Right renal pelvis (tissue), 4 donors: ENCODE measurements at places on chromosomes 2 and 18. TPM values are rescaled to one million over a fixed set of nuclear protein-coding genes. Genes with fewer than 3 reads are reported as not detected.

- DNase-seq, result no peak
These were observed 10.8 kb upstream of the NCOA1 start for GRCh38 chr2:24480245-24480644.

CCDC148 gene
- 7.4 TPM for polyA plus RNA-seq

BOLL gene
- polyA plus RNA-seq, result 0.01 TPM

- DNase-seq, result no peak
These were observed 205.8 kb downstream of the LDLRAD4 start for GRCh38 chr18:13424363-13424762.

GRCh38 chr2:45047301-45047700 is 38.0 kb upstream of the SIX2 start:
- no peak for DNase-seq

DNA sequence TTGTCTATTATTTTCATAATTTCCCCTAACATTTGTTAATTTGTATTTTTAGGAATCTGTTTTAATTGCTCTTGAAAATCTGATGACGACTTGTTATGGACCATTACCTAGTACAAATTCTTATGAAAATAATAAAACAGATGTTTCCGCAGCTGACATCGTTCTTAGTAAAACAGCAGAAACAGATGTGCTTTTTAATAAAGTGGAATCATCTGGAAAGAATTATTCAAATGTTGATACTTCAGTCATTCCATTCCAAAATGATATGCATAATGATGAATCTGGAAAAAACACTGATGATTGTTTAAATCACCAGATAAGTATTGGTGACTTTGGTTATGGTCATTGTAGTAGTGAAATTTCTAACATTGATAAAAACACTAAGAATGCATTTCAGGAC is 69.9 kb downstream of the PMS1 start:
- DNase-seq, result no peak

- no peak for DNase-seq
These were observed 3.0 kb downstream of the NPC1 start for GRCh38 chr18:23583071-23583865.

GRCh38 chr18:43869451-43870008 is 592.2 kb upstream of the SYT4 start:
- DNase-seq, result no peak

PPP3R1 gene
- polyA plus RNA-seq, result 66.5 TPM

GRCh38 chr2:70767699-70768589 is at the start of gene ADD2:
ADD2 (minus strand) TSS chr2:70768200; CDS start chr2:70706408, 61,792 bp downstream.
- no peak for DNase-seq

- no peak for DNase-seq
These were observed 116.5 kb upstream of the REG3G start for GRCh38 chr2:78908973-78909372.

DNA sequence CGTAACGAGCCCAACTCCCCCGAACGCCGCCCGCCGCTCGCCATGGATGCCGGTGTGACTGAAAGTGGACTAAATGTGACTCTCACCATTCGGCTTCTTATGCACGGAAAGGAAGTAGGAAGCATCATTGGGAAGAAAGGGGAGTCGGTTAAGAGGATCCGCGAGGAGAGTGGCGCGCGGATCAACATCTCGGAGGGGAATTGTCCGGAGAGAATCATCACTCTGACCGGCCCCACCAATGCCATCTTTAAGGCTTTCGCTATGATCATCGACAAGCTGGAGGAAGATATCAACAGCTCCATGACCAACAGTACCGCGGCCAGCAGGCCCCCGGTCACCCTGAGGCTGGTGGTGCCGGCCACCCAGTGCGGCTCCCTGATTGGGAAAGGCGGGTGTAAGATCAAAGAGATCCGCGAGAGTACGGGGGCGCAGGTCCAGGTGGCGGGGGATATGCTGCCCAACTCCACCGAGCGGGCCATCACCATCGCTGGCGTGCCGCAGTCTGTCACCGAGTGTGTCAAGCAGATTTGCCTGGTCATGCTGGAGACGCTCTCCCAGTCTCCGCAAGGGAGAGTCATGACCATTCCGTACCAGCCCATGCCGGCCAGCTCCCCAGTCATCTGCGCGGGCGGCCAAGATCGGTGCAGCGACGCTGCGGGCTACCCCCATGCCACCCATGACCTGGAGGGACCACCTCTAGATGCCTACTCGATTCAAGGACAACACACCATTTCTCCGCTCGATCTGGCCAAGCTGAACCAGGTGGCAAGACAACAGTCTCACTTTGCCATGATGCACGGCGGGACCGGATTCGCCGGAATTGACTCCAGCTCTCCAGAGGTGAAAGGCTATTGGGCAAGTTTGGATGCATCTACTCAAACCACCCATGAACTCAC is 673 bp downstream of the PCBP1 start:
- no peak for DNase-seq

- no peak for DNase-seq
These were observed 22.6 kb upstream of the DYTN start for GRCh38 chr2:206740800-206741199.

DNA sequence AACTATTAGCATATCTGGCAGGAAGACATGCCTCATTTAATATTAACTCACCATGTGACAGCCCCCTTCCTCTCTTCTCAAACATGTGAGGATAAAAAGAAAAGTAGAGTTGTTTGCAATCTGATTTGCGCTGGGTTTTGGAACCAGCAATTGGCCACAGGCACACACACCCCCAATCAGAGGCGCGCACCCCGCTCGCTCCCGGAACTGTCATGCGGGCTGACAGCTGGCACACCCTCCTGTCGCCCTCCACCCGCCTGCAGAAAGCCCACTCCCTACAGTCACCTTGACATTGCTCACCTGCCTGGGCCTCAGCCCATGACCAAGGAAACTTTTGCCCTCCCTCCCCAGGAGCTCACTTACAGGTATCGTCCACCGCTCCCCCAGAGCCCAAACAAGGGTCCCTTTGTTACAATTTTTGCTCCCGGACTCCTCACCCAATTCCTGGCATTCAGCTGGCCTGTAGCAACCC is 1.1 kb downstream of the COBLL1 start:
- DNase-seq, result peak; percentile 20

TMEM37 gene
- 73.2 TPM for polyA plus RNA-seq

DNA sequence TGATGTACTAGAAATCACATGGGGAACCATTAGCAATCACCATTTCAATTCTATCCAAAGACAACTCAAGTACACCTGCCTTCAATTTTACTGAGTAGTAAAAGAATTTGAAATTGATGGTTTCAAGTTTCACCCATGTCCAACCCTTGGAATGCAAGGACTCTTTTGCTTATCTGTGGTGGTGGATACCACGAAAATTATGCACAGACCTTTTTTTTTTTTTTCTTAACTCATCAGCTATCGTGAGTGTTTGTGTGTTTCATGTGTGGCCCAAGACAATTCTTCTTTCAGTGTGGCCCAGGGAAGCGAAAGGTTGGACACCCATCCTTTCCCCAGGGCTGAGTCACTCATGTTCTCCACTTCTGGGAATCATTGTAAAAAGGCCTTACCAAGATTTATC is 23.1 kb downstream of the ID2 start:
- DNase-seq, result no peak

DNA sequence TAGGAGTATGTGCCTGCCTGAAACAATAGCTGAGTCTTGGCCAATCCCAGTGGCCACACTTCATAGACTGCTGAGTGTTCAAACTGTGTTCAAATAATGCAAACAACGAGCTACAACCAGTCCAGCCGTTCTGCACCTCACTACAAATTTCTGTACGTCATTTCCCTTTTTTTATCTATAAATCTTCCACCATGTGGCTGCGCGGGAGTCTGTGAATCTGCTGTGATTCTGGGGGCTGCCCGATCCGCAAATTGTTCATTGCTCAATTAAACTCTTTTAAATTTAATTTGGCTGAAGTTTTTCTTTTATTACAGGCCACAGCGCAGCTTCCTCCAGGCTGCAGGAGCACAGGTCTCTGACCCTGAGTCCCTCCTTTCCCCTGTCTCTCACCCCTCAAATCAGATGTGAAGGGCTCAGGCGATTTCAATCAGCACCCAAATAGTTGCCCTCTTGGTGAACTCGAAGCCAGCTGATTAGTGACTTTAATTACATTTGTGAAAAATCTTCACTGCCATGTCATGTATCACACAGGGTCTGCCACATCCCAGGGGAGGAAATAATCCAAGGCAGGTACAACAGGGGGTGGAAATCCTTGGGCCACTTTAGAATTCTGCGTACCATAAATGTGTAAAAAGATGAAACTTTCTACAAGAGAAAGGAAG is 145.6 kb downstream of the NDUFA10 start:
- no peak for DNase-seq

DUSP2 gene
- polyA plus RNA-seq, result 4.5 TPM

GRCh38 chr2:227759411-227760118 is 13.9 kb downstream of the SCYGR8 start:
- DNase-seq, result no peak

XPO1 gene
- polyA plus RNA-seq, result 267 TPM

OSBPL6 gene
- 5.3 TPM for polyA plus RNA-seq

DSC2 gene
- 42.9 TPM for polyA plus RNA-seq

IL37 gene
- polyA plus RNA-seq, result 0.26 TPM

GALNT1 gene
- 76.3 TPM for polyA plus RNA-seq

GRCh38 chr2:203875471-203875870 is 7.9 kb downstream of the CTLA4 start:
- no peak for DNase-seq

DNA sequence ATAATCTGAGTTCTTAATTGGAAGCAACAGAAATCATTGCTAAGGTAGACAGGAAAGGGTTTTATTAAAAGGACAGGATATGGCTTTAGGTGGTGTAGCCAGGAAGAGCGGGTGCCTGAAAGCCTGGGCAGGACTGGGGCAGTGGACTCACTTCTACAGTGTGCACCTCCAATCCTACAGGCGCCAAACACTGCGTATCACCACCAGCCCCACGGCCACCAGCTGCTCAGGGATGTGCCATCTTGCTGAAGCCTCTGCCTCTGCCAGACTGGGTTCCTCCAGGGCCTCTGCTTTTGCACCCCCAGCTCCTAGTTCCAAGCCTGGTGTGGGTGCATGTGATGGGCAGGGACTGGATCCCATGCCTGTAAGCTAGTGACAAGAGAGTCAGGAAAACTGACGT is 29.7 kb upstream of the DPYSL5 start:
- DNase-seq, result no peak

- no peak for DNase-seq
These were observed 125.3 kb downstream of the ANTXR1 start for GRCh38 chr2:69138247-69138772.

ZNF396 gene
- polyA plus RNA-seq, result 7.0 TPM

GRCh38 chr2:134273256-134273983 is 19.5 kb downstream of the MGAT5 start:
- DNase-seq, result peak; percentile 26

ANKRD36C gene
- 18.1 TPM for polyA plus RNA-seq

GRCh38 chr2:99961196-99961913 is 181.0 kb downstream of the AFF3 start:
- DNase-seq, result no peak

KCNE4 gene
- polyA plus RNA-seq, result 15.7 TPM

GRCh38 chr2:172826522-172826921 is 90.9 kb downstream of the RAPGEF4 start:
- no peak for DNase-seq
